ENCODE measurements at places on chromosomes 16 and 17. TPM values are rescaled to one million over a fixed set of nuclear protein-coding genes. Genes with fewer than 3 reads are reported as not detected.

DNA sequence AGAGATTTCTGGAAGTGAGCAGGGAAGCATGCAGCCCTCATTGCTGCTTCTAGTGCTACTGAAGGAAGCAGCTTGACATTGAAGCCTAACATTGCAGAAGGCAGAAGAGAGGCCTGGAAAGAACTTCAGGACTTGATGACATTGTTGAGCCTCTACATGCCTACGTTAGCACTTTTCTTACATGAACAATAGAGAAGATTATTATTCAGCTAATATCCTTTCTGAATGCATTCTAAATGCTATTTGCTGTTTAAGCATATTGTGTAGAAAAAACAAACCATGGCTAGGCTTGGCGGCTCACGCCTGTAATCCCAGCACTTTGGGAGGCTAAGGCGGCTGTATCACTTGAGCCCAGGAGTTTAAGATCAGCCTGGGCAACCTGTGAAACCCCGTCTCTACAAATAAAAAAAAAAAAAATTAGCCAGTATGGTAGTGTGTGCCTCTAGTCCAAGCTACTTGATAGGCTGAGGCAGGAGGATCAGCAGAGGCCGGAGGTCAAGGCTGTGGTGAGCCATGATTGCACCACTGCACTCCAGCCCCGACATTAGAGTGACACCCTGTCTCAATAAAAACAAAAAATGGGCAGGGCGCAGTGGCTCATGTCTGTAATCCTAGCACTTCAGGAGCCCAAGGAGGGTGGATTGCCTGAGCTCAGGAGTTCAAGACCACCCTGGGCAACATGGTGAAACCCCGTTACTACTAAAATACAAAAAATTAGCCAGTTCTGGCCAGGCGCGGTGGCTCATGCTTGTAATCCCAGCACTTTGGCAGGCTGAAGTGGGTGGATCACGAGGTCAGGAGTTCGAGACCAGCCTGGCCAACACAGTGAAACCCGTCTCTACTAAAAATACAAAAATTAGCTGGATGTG, 2.2 kb upstream of the AURKB start:
- no peaks in the 10 kb centered on the region for H3K36me3 ChIP-seq
- H3K27ac ChIP-seq = no peak overlapping the region
- peaks cover 3% of the 10 kb centered on the region for H3K4me1 ChIP-seq
- no peak overlapping the region for H3K4me3 ChIP-seq
- DNase-seq = no peak
- H3K27me3 ChIP-seq = no peaks in the 10 kb centered on the region

GRCh38 chr16:65546353-65546791, 424.5 kb upstream of the CDH11 start:
- no peaks in the 10 kb centered on the region for H3K36me3 ChIP-seq
- no peaks in the 10 kb centered on the region for H3K27me3 ChIP-seq
- no peak overlapping the region for H3K4me3 ChIP-seq
- peak; percentile 45 for DNase-seq
- H3K27ac ChIP-seq = no peak overlapping the region

The ST6GALNAC2 gene
- total RNA-seq = 1.0 TPM

The SLC22A31 gene
- 0.17 TPM for total RNA-seq

All from fibroblast of lung (primary cell).